ENCODE measurements at places on chromosomes 6 and 20.

GRCh38 chr6:162712694-162713093 lies 14.9 kb downstream of the PRKN start:
- DNase-seq: no peak

GRCh38 chr6:165678429-165678828 lies 15.4 kb upstream of the PDE10A start:
- DNase-seq: no peak

- DNase-seq: peak; percentile 73
Observed at GRCh38 chr6:138545621-138545980, 46.3 kb upstream of the NHSL1 start.

- no peak for DNase-seq
Observed at GRCh38 chr20:48584391-48585060, 243.3 kb downstream of the PREX1 start.

GRCh38 chr6:15183979-15184378 lies 61.9 kb upstream of the JARID2 start:
- no peak for DNase-seq

- DNase-seq: no peak
Observed at GRCh38 chr20:15375836-15376235, 1038.4 kb upstream of the FLRT3 start.

DNA sequence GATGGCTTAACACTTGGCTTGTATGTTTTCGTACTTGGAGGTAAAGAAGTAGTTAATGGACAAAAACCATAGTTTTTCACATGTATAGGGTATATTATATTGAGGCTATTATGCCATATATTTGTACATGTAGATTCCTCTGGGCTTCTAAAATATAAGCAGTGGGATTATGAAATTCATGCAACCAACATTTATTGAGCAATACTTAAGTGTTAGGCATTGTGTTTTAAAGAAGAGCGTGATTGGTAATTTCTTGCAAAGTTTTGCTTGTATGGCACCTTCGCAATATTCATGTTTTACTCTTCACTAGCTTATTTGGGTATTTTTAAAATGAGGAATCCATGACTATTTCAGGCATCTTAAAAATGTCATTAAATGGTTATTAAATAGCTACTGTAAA lies 2.5 kb downstream of the TULP4 start:
- DNase-seq: no peak

DNA sequence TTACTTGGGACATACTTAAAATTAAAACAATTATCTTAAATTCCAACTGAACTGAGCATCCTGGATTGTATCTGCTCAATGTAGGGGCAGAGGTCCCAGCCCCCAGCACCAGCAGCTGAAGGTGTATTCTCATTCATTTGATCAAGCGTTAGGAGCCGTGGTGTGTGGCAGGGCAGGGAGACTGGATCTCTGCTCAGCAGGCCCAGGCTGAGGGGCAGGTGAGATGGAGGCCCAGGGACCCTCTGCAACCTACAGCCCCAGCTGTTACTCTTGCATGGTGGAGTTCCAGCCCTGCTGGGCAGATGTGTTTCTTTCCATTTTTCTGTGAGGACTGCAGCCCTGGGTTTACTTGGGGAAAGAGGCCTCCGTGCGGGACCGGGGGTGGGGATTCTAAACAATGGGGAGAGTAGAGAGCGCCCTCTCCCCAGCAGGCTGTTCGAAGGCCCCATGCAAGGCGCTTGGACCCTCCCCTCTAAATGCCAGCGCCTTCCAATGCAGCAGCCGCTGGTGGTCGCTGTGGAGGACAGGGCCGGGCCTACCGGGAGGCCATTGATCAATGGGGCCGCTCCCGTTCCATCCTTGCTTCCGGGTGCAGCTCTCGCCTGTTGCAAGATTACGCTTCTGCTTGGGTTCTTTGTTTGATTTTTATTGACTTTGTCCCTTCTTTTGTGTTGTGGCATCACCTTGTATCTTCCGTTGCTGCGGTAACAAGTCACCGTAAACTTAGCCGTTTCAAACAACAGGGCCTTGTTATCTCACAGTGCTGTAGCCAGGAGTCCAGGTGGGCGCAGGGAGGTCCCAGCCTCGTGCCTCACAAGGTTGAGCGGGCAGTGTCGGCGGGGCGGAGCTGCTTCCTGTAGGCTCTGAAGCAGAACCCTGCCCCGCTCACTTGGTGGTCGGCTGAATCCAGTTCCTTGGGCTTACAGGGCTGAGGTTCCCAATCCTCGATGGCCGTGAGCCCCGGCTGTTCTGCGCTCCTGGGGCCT lies 134.8 kb upstream of the PHACTR3 start:
- DNase-seq: no peak

DNA sequence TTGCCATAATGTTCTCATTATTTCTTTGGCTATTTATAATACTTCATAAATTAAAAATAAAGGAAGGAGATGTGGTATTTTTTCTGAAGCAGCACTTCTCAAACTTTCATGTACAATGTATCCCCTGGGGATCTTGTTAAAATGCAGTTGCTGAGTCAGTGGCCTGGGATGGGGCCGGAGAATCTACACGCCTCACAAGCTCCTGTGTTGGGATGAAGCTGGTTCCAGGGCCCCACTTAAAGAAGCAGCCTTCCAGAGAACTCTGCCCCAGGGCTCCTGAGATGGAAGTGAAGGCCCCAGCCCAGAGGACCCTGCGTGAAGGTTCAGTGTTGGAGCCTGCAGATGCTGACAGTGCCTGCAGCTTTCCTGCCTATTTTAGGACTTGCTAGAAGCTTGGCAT lies 40.1 kb upstream of the SLC23A2 start:
- peak; percentile 12 for DNase-seq

DNA sequence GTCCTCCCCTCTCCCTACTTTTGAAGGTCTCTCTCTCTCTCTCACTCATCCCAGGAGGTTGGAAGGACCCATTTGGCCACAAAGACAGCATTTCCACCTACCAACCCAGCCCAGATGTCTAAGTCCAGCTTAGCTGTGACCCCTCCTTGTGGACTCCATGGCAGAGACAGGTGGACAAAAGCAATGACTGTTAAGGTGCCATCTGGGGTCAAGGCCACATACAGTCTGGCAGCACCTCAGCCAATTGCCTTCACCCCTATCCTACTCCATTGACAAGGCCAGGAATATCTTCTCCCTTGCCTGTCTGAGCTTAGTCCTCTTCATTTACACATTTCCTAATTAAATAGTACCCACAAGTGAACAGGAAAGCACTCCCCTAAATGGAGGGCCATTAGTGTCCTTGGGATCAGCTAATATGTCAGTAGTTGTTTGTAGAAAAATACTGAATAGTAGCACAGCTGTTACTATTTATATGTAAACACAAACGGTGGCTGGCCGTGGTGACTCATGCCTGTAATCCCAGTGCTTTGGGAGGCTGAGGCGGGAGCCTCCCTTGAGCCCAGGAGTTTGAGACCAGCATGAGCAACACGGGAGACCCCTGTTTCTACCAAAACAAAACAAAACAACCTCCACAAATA lies 28.8 kb downstream of the GCM1 start:
- DNase-seq: peak; percentile 65

GRCh38 chr20:58772786-58773185 lies 77.9 kb downstream of the GNAS-AS1 start:
- no peak for DNase-seq

DNA sequence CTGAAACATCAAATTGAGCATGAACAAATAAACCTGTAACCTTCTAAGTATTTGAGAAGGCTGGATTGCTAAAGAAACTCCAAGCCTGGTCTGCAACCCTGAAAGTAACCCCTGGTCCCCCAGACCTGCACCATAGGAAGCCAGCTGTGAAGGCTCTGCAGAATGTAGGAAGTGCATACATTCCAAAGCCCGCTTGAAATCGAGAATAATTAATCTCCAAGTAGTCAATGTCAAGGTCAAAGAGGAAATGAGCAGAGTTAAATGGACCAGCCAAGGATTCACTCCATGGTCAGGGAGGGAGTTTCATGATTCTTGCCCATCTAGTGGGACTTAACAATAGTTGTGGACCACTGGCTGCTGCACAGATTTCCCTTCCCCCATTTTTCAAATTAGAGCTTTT lies 107.6 kb upstream of the RNF24 start:
- no peak for DNase-seq

DNA sequence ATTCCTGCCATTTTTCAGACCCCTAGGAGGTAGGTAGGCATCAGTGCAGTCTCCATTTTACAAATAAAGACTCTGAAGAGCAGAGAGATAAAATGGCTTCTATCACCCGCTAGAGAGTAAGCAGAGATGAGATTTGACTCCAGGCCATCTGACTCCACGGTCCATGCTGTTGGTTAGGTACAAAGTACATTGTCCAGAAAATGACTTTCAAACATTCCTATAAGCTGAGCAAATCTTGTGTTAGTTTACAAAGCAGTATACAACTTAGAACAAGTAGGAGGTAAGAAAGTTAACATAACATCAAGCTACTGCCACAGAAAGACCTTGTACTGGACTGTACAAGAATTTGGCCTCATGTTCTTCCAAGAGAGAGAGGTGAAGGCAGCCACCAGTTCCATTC lies 14.9 kb downstream of the BTN1A1 start:
- DNase-seq: no peak

DNA sequence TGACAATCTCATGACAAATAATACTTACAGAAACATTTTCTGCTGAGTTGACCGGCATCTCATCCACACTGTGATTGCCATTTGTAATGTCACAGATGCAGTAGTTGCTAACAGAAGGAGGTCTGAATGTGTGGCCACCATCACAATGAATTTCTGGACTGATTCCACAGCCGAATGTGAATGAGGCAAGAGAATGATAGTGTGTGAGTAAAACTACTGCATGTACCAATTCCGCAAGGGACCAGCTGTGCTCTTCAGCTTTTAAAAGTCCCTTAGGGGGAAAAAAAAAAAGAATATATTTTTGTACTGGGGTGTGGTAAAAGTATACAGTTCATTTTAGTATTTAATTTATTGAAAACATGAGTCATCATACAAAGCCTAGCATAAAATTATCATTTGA lies 96.2 kb downstream of the SESN1 start:
- peak; percentile 8 for DNase-seq

GRCh38 chr20:32450484-32451061 lies 92.4 kb downstream of the ASXL1 start:
- no peak for DNase-seq

DNA sequence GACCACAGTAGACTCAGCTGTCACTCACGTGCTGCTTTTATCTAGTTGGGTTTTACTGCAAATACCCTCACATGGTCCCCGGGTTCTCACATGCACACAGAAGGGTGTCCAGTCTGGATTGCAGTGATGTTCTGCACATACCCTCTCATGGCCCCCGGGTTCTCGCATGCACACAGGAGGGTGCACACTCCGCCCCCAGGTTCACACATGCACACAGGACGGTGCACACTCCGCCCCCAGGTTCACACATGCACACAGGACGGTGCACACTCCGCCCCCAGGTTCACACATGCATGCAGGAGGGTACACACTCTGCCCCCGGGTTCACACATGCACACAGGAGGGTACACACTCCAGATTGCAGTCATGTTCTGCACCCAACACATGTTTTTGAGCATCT lies 224.3 kb downstream of the ERMARD start:
- DNase-seq: no peak

DNA sequence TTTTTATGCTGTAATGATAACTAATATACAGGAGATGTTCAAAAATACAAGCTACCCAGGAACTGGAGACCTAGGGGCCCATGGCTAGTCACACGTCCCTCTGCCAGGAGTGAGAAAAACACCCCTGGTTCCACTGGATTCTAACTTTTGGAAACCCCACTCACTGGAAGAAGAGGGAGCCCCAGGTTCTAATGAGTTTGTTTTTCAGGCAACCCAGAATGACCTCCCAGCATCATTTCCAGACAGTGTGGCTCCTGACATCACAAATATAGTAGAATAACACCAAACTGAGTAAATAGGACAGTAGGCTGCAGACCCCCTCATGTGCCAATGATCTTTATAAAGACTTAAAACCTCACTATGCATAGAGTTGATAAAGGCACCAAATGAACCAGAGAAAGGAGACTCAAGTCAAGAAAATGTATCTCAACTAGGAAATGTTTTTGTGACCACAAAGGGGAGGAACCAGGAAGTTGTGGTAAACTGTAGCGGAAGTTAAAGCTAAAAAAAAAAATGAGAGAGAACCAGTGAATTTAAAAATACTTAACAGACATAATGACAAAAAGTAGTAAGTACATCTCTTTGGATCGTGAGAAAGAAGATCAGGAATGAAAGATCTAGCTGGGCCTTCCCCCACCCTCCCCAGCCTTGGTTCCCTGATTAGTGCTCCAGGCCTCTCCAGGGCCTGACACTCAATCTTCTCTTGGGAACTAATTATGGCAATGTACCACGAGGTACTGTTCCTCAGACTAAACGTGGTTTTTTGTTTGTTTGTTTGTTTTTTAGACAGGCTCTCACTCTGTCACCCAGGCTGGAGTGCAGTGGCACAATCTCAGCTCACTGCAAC lies 19.8 kb downstream of the HLA-E start:
- peak; percentile 28 for DNase-seq

DNA sequence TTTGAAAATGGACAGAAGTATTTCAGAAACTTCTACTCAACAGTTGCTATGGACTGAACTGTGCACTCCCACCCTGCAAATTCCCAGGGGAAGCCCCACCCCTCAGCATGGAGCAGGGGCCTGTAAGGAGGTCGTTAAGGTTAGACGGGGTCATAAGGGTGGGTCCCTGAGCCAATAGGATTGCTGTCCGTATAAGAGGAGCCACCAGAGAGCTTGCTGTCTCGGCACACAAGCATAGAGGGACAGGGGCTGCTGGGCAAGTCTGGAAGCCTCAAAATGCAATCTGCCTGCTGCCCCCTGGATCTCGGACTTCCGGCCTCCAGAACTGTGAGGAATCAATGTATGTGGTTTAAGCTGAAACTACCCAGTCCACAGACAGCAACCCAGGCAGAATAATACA lies 37.4 kb upstream of the AFDN start:
- no peak for DNase-seq
